ENCODE measurements at places on chromosomes 11 and 22.
A peak's percentile ranks its signal among the peaks of the same experiment; 100 is the strongest.

DNA sequence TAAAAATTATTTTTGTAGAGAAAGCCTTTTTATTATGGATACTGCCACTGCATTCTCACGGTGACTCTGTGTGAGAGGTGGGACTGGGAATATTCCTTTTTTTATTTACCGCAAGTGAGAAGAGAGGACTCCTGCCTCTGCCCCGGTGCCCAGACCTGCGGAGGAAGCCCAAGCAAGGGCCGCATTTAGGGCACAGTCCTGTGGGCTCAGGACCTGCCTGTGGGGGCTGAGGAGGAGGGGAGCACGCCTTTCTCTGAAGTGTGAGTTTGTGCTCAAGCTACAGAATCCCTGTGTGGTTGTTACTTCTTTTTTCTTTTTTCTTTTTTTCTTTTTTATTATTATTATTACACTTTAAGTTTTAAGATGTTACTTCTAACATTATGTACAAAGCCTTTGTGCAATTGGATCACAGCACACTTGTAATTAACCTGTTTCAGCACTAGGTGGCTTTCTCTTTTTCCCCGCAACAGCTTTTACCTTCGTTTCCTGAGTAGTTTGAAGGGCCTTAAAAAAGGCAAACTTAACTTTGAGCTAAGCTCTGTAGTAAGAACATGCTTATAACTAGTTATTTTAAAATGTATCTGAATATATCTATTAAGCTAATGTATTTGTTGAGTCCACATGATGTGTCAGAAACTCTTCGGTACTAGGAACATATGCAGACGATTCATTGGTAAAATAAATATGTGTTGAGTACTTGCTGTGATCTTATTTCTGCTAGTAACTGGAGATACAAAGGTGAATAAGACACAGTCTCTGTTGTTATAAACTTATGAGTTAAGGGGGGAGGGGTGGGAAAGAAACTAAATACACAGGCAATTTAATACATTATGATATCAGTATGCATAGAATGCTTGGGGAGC, 18.3 kb downstream of the AMOTL1 start:
- DNase-seq, result no peak

- no peak for DNase-seq
Measured at GRCh38 chr22:17549655-17550054, 13.6 kb upstream of the SLC25A18 start.

DNA sequence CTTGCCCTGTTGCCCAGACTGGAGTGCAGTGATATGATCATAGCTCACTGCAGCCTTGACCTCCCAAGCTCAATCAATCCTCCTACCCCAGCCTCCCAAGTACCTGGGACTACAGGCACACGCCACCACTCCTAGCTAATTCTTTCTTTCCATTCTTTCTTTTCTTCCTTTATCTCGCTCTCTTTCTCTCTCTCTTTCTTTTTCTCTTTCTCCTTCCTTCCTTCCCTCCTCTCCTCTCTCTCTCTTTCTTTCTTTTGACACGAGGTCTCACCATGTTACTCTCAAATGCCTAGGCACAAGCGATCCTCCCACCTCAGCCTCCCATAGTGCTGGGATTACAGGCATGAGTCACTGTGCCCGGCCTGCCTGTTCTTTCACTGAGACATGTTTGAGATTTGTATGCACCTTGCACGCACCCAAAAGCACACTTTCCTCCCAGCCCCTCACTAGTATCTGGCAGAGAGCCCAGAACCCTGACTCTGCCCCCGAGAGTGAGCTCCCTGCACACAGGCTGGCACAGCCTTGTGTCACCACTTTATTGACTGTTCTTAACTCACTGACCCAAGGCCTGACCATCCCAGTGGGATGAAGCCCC, 56.8 kb downstream of the CD6 start:
- DNase-seq, result no peak

- no peak for DNase-seq
Measured at GRCh38 chr22:41237707-41238569, 2.8 kb downstream of the CHADL start.

- no peak for DNase-seq
Measured at GRCh38 chr11:106904826-106905225, 113.5 kb downstream of the GUCY1A2 start.

GRCh38 chr22:46963672-46964545, 201.5 kb downstream of the TBC1D22A start:
- DNase-seq, result no peak

DNA sequence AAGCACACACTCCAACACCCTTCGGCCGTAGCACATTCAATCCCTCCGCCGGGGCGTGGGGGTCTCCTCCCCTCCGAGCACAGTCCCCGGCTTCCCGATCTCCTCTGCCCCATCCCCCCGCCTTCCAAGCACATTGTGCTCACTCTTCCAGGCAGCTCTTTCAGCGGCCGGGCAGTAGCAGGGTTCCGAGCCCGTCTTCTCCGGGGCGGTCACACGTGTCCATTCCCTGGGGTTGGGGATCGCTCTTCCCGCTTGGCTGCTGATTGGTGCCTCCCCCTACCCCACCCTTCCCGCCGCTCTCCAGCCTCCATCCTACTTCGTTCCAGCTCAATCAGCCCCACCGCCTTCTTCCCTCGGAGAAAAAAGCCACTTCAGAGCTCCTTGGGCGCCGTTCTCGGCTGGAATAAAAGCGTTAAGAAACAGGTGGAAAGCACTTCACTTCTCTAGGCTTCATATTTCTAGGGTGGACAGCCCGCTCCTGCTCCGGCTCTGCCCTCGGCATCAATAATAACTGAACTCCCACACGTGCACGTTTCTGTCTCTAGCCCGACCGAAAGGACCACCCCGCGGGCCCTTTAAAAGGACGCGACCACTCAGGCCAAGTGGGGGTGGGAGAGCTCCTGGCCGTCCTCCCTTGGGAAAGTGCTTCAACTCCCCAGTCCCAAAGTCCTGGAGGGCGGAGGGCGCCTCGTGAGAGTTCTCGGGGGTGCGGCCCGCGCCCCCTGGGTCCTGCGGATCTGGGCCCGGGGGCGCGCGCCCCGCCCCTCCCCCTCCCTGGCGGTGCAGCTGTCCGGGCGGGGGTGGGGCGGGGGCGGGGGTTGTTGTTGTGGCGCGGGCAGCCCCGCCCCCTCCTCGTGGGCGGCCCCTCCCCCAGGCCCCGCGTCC, 464 bp upstream of the CECR2 start:
- no peak for DNase-seq

GRCh38 chr11:73598719-73599379, 937 bp upstream of the FAM168A start:
- DNase-seq, result no peak

DNA sequence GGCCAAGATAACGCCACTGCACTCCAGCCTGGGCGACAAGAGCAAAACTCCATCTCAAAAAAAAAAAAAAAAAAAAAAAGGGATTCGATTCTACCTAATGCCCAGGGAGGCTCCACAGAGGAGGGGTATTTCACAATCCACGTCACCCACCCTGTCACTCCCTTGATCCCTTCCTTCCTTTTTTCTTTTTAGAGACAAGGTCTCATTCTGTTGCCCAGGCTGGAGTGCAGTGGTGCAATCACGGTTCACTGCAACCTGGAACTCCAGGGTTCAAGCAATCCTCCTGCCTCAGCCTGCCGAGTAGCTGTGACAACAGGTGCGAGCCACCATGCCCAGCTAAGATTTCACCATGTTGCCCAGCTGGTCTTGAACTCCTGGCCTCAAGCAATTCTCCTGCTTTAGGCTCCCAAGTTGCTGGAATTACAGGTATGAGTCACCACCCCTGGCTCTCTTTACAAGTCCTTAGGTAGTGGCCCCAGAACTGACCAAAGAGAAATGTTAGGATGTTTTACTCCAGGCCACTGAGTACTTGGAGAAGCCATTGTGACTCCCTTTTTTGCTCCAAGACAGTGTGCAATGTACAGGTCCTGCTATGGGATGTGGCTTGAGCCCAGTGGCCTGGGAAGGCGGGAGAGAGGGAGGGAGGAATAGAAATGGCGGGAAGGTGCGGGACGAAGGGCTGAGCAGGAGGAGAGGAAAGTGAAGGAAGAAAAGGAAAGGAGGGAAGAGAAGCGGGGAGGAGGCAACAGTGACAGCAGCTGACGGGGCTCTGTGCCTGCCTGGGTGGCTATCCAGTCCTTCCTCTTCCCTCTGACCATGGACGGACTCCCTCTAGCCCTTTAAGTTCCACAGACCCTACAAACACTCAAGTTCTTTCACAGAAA, 11.8 kb upstream of the FXYD2 start:
- no peak for DNase-seq

DNA sequence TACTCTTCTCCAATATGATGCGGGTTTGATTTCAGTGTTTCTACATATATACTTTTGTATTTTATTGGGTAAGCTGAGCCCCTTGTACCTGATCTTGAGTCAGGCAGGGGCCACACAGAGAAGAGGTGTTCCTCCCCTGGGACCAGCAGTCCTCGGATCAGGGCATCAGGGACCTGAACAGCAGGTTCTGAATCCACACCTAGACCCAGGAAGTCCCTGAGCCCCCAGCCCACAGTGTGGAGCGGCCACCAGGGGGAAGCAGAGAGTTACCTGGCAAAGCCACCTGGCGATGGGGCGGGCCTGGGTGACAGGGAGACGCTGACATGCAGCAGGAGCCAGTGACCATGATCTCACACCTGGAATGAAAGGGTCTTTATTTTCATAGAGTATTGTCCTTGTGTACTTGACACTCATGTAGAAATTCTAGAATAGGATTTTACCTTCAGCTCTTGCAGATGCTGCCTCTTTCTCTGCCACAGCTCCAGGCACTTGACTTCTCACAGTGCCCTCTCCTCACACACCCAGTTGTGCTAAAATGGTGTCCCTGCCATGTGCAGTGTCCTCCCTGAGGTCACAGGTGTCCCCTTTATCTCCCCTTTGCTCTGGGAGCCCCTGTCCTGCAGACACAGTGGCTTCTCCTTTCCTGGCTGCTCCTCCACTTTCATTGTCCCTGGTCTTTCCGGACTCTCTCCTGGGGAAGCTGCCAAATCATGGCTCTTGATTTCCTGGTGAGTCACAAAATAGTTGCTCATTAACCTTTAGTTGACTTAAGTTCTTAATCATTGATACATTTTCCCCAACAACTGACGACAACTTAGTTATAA, 48.5 kb downstream of the GGTLC2 start:
- peak; percentile 31 for DNase-seq

- DNase-seq, result no peak
Measured at GRCh38 chr22:45563362-45564040, 60.8 kb downstream of the FBLN1 start.

- DNase-seq, result no peak
Measured at GRCh38 chr22:49810363-49811019, 17.2 kb downstream of the BRD1 start.

DNA sequence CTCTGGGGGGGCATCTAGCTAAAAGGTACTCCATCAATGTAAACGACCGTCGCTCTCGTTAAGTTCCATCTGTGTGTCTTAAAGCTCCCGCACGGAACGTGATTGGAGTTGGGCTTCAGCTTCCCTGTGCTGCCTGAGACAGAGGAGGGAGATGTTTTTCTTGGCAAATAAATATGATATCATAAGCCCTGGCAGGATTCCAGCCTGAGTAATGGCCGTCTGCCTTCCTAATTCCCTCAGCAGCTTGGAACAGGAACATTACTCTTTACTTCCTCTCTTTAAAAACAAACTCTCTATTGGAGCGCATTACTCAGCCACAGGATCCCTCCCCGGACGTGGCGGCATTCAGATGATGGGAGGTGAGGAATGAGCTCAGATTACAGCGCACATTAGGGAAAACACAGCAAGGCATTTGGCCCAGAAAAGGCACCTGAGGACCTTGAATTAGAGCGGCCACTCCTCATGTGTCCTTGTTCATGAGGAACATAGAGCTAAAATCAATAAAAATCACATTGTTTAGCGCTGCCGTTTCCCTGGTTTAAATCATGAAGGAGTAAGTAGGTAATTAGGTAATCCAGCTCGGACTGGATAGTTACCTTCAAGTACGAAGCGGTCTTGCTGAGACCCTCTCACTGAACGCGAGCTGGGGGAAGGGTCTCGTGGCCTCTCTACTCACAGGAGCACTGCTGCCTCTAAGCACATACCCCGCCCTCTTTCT, 230.4 kb downstream of the ST3GAL4 start:
- peak; percentile 97 for DNase-seq
